H54 (cell line): ENCODE measurements at places on chromosomes 1 and 21.

- no peak for DNase-seq
Observed at GRCh38 chr1:15684042-15684461, at the start of gene PLEKHM2. TSS of gene PLEKHM2 (plus strand) at chr1:15684320. CDS start at chr1:15684559, 239 bp downstream.

- DNase-seq: no peak
Observed at GRCh38 chr1:223207293-223208066, 64.4 kb upstream of the TLR5 start.

- DNase-seq: no peak
Observed at GRCh38 chr1:93577536-93578432, 103.9 kb downstream of the BCAR3 start.

DNA sequence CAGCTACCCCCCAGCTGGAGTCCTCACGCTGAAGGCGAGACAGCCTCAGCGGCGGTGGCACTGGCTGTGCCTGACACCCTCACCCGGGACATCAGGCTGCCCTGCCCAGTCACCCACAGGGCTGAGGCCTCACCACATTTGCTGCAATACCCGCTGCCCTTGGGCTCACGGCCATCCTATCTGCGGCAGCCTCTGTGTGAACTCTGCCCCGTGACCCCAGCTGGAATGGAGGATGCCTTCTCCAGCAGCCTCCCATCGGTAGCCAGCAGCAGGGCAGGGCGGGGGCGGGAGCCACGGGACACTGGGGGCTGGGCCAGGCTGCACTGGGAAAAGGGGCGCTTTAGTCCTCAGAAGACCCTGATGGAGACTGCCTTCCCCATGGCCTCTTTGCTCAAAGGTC, 112.4 kb upstream of the ZBTB40 start:
- DNase-seq: no peak

- DNase-seq: no peak
Observed at GRCh38 chr1:240909701-240910457, 297.9 kb upstream of the GREM2 start.

DNA sequence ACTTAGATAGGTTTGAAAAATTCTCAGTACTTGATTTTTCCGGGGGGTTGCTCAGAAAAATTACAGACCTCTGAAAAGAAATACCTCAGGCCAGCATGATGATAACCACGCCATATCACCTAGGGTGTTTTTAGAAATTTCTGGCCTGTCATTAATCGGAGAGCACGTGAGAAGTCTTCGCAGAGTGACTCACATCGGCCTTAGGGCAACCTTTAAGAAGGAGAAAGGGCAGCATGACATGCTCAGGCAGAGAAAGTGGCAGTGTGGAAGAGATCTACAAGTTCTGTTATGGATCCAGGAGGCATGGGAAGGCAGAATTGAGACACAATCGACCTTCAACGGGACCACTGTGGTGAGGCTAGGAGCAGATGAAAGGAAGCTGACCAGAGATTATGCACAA, 506.3 kb downstream of the LMO4 start:
- DNase-seq: no peak

DNA sequence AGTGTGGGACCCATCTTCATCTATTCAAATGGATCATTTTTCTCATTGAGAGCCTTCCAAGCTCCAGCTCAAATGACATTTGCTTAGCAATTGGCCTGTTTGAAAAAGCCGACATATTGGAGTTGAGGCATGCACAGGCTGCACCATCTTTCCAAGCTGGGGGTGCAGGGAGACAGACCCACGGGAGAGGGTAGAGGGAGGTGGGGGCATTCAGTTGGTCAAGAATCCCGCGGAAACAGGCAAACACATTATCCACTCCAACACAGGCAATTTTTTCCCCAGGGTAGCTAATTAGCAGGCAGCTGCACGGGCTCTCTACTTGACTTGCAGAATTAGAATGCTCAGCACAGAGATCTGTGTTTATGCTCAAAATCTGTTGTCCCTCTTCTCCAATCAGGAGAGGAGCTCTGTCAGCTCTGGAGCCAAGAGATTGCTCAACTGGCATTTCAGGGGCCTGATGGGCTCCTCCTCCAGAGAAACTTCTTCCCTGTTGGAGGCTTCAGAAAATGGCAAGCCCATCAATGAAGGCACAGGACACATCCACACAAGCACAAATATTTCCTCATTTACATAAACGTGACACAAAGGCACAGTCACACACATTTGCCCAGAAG, 267.8 kb downstream of the FOXD2 start:
- DNase-seq: no peak

DNA sequence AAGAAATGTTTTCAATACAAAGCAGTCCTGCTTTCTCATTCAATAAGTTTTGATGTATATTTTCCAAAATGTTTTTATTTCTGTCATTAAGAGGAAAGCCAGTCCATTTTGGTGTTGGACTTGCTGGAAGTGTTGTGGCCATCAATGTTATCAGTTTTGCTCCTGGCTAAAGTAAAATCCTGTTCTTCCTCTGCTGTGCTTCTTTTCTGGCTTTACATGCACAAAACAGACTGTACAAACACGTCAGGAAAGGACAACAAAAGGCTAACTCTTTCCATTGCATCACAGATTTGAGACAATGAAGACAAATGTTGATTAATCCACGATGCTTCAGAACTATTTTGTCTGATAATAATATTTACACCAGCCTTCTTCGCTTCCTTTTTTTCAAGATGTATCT, 735.4 kb downstream of the LTN1 start:
- DNase-seq: no peak

GRCh38 chr1:200471739-200472138, 61.9 kb upstream of the ZNF281 start:
- no peak for DNase-seq

- DNase-seq: no peak
Observed at GRCh38 chr1:31420716-31421115, 7.7 kb downstream of the SERINC2 start.

- no peak for DNase-seq
Observed at GRCh38 chr1:18119289-18119688, 11.7 kb downstream of the IGSF21 start.

- no peak for DNase-seq
Observed at GRCh38 chr1:245448531-245448930, 293.7 kb downstream of the KIF26B start.
